ENCODE measurements at places on chromosomes 1 and 21. TPM values are rescaled to one million over a fixed set of nuclear protein-coding genes. Genes with fewer than 3 reads are reported as not detected.

LCE1D gene
- total RNA-seq, result not detected

GOLT1A gene
- not detected for total RNA-seq

KRTAP21-2 gene
- not detected for total RNA-seq

IFNGR2 gene
- total RNA-seq, result 4.1 TPM

CHRM3 gene
- not detected for total RNA-seq

ZYG11A gene
- 0.17 TPM for total RNA-seq

CCDC17 gene
- total RNA-seq, result 4.7 TPM

KRTAP11-1 gene
- total RNA-seq, result not detected

MAP3K6 gene
- total RNA-seq, result 14.7 TPM

ZNF684 gene
- total RNA-seq, result 4.9 TPM

PLA2G2A gene
- not detected for total RNA-seq

All from T-helper 1 cell treated with Interleukin-12 subunit alpha and Interleukin-12 subunit beta and Interleukin-4 antibody, amounts not matched to agents 30 ng/mL and 1 ng/mL, for 36 hours (primary cell).